ENCODE measurements at places on chromosomes 2 and 18. TPM values are rescaled to one million over a fixed set of nuclear protein-coding genes. Genes with fewer than 3 reads are reported as not detected.

BOD1L2 gene
- total RNA-seq = not detected

KIDINS220 gene
- total RNA-seq = 17.9 TPM

CD302 gene
- total RNA-seq = 98.8 TPM

FBXO48 gene
- 1.3 TPM for total RNA-seq

KLHL30 gene
- 0.10 TPM for total RNA-seq

GRCh38 chr2:231084565-231084964, 27.9 kb downstream of the PSMD1 start:
- DNase-seq = no peak

- no peak for DNase-seq
Measured at GRCh38 chr2:82239176-82239575, 1934.6 kb upstream of the LRRTM1 start.

- DNase-seq = no peak
Measured at GRCh38 chr18:2538236-2538635, 33.1 kb downstream of the METTL4 start.

DNA sequence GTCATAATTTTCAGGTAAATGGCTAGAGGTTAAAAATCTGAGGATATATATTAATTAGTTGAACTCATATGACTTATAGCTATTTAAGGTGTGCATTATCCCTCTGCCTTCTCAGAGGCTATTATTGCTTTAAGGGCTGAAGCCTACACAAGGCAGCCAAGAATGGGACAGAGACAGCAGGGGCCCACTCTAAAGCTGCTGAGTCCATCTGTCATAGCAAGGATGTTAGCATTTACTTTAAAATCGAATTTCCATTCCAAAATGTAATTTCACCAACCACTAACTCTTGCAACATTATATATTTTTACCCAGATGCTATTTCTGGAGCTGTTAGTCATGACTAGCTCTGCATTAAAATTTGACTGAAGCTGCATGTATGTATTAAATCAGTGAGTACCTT, 236.3 kb upstream of the FSIP2 start:
- no peak for DNase-seq

DNA sequence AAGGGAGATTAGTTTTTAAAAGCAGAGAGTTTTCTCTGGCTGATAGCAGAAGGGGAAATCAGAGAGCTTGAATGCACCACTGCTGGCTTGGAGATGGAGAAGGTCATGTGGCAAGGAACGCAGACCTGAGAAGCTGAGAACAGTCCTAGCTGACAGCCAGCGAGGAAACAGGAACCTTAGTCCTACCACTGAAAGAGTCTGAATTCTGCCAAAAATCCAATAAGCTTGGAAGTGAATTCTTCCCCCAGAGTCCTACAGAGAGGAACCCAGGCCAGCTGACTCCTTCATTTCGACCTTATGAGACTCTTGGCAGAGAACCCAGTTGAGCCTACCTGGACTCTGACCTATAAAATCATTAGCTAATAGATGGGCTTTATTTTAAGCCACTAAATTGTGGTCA, 371.9 kb upstream of the TNP1 start:
- DNase-seq = no peak

DNA sequence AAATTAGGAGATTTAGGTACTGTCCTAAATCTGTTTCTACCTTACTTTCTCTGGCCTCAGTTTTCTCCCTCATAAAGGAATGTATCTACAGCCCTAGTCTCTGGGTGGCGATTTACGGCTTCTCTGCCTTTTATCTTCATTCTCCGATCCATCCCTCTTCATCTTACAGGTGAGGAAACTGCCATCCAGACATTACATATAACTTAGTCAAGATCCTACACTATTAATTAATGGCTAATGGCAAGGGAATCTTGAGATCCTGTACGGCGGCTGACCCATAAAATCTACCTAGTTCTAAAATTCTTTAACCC, 386 bp upstream of the YIPF4 start:
- no peak for DNase-seq
